ENCODE measurements at places on chromosomes 1 and 21.

GRCh38 chr1:238652346-238652968 is 733.9 kb upstream of the CHRM3 start:
- no peak for DNase-seq

- no peak for DNase-seq
Observed at GRCh38 chr1:210280221-210280620, 47.6 kb downstream of the SERTAD4 start.

DNA sequence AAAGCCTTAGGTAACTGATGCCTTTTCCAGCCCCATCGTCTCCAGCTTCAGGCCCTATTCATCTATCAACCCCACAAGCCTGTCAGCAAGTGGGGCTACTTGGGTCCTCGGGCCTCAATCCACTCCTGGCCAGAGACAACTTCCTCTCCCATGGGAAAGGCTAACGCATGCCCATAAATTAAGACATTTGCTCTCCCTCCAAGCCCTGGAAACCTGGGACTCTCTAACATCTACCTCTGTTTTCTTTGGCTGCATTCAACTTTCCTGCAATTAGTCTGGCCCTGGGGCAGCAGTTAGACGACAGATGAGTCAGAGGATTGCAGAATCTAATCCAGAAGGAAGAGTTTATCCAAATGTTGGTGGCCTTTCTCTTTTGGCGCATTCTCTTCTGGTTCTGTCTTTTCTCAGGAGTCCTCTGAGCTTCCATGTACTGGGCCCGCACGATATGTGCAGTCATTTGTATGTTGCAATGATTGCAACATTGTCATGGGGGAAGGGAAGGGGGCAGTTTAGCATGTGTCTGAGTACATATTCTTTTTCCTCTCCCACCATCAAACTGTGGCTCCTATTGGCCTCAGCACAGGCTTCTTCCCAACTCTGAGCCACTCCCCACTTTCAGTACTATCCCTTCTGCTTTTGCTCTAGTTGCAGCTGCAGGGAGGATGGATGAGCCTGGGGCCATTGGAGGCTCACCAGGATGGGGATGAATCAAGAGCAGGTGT is 54.4 kb downstream of the NAV1 start:
- DNase-seq = no peak

DNA sequence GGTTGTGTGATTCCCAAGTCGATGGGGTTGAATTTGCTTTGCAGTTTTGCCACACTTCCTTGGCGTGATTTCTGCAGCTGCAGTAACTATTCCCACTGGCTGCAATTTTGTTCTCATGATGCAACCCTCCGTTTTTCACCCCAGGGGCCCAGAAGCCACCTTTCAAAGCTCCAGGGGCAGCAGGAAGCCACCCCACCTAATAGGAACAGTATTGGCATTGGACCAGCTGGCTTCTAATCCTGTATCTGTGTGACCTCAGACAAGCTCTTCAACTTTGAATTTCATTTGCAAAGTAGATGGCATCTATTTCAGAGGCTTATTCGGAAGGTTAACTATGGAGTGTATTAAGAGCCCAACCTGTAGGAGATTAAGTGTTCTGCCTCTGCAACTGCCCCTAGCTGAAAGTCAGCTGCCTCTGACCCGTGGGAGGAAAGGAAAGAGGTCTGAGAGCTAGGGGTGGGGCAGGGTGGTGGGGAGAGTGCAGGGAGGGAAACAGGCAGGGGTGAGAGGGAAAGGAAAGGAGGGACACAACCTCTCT is 12.6 kb downstream of the C1orf115 start:
- no peak for DNase-seq

DNA sequence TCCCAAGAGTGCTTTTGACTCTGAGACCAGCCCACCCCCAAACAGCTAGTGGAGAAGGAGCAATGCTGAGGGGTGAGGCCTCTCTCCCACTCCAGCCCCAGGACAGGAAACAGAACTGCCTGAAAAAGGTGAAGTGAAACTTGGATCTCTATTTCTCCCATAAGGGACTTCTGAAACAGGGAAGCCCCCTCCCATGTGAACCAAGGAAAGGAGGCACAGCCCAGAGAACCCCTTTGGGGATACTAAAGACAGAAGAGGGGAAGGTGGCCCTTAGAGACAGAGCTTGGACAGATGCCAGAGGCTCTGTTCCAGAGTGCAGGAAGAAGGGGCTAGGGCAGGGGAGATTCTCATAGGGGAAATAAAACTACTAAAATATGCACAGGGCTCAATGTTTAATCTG is 2.9 kb downstream of the TNFAIP8L2 start:
- DNase-seq = no peak

- no peak for DNase-seq
Observed at GRCh38 chr1:24806588-24806987, 61.3 kb downstream of the CLIC4 start.

DNA sequence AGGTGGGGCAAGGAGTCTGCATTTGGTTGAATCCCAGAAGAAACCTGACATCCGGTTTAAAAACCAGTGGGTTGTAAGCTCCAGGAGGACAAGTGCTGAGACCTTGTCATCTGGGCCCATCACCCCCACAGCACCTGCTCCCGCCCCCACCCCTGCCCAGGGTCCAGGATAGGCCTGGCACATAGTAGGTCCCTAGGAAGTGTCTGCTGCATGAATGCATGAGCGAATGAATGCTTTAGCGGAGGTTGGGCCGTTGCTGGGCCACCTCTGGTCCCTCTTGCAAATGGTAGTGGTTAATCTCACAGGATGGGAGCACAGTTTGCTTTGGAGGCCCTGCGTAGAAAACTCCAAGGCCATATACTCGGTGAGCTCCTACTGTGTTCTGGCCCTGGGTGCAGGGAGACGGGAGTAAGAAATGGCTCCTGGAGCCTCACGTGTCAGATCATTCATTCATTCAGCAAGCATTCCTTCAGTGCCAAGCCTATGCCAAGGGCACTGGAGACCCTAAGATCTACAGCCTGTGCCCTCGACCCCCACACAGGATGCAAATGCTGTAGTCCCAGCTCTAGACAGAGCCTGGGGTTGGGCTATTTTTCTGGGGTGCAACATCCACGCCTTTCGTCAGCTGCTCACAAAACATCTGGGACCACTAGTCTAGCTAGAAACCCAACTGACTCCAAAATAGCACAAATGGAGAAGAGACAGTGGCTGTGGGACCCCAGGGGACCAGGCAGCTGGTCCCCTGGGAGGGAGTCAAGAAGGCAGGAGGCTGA is 28.9 kb downstream of the EPHA2 start:
- DNase-seq = no peak

Data from hippocampal formation (tissue), 2 donors.